Endothelial cell of coronary artery (primary cell): ENCODE measurements at places on chromosomes 6 and 20. TPM values are rescaled to one million over a fixed set of nuclear protein-coding genes. Genes with fewer than 3 reads are reported as not detected.

PBOV1 gene
- total RNA-seq: not detected in 2 replicates

MCHR2 gene
- not detected in 2 replicates for total RNA-seq

RSPH4A gene
- 0.09 and 0.18 TPM in 2 replicates for total RNA-seq

HLA-DMB gene
- total RNA-seq: 0.27 TPM in 1 of 2 replicates, not detected in the other

MCCD1 gene
- not detected in 2 replicates for total RNA-seq

AKIRIN2 gene
- 15.4 and 15.9 TPM in 2 replicates for total RNA-seq

PGC gene
- total RNA-seq: not detected in 2 replicates

TBX18 gene
- total RNA-seq: 16.0 and 29.8 TPM in 2 replicates
